Stimulated activated CD4-positive, alpha-beta T cell treated with anti-CD3 and anti-CD28 coated beads, Interleukin-1b, Interleukin-23, amount 100 ng/mL, for 1 hour (primary cell): ENCODE measurements at places on chromosomes 12 and 14.

GRCh38 chr14:63224196-63224595 is 20.0 kb downstream of the RHOJ start:
- no peak for DNase-seq

DNA sequence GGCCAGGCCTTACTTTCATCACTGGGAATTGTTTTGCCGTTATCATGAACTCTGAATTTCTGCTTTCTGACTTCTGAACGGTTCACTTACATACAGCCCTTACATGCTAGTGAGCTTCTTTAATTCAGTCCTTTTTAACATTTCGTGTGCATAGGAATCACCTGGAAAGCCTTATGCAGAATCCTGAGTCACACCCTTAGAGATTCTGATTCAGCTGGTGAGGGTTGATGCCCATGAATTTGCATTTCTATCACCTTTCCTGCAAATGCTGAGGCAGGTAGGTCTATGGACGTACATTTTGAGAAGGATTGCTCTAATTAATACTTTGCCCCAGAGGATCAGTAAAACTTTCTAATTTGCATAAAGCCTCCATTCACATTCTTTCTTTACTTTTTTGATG is 44.0 kb downstream of the PPHLN1 start:
- no peak for DNase-seq

- DNase-seq: no peak
These were observed 101.6 kb downstream of the TSPAN9 start for GRCh38 chr12:3178671-3179313.

- no peak for DNase-seq
These were observed 1.7 kb downstream of the SMUG1 start for GRCh38 chr12:54187075-54187474.
